ENCODE measurements at places on chromosomes 1 and 21.

DNA sequence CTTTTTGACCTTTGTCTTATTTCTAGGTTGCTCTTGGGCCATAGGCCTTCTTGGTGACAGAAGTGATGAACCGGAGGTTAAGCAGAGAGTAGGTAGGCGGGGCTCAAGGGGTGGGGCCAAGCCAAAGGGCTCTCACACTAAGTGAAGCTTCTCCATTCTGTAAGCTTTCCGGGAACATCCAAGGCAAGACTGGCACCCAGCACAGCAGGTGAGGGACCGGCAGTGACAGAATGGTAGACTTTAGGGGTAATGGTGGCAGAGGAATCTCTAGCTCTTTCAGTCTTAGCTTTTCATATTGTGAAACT, at the start of gene TNFAIP8L2:
Gene TNFAIP8L2, plus strand, starts transcription at position 135 of the 305 bp plus-strand sequence. CDS start 2,049 bp downstream, outside the sequence.
- no peak for DNase-seq

GRCh38 chr21:45825219-45825618, 156.4 kb upstream of the COL6A1 start:
- no peak for DNase-seq

- DNase-seq: peak; percentile 3
Measured at GRCh38 chr1:178501705-178502329, 5.1 kb upstream of the CLEC20A start.

- DNase-seq: no peak
Measured at GRCh38 chr21:35072960-35073359, 23.9 kb upstream of the RUNX1 start.

DNA sequence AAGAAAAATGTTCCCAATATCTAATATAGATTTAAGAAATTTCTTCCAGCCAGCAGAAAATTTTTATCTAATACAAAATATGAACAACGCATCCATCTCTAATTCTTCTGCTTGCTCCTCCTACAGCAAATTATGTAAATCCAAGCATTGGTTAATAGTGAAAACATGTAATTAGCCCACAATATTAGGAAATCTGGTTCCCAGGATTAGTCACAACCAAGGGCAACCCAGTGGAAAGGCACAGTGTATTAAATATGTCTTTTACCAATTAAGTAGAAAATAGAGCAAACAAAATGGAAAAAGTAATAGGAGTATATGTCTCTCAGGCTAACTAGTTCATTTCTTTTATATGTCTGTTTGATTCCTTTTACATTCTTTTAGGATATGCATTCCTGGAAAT, 59.4 kb upstream of the IFI44L start:
- DNase-seq: no peak

Data from stimulated activated CD8-positive, alpha-beta memory T cell treated with anti-CD3 and anti-CD28 coated beads, Interleukin-15, amount 100 ng/mL, for 4 hours (primary cell).